NCI-H460 (cell line): ENCODE measurements at places on chromosomes 5 and 9. TPM values are rescaled to one million over a fixed set of nuclear protein-coding genes. Genes with fewer than 3 reads are reported as not detected.

SHISAL2B gene
- not detected in 2 replicates for total RNA-seq

LOX gene
- 0.29 and 0.30 TPM in 2 replicates for total RNA-seq

GALNT12 gene
- 8.6 and 8.8 TPM in 2 replicates for total RNA-seq

ADAMTSL1 gene
- total RNA-seq: 0.14 and 0.40 TPM in 2 replicates

NMRK1 gene
- total RNA-seq: 19.5 and 23.3 TPM in 2 replicates

SNCB gene
- 0.10 TPM in 1 of 2 replicates, not detected in the other for total RNA-seq

C9orf153 gene
- 0.14 and 0.40 TPM in 2 replicates for total RNA-seq

ZNF618 gene
- 2.4 and 2.9 TPM in 2 replicates for total RNA-seq

BTNL3 gene
- total RNA-seq: not detected in 2 replicates

TAL2 gene
- total RNA-seq: not detected in 2 replicates

FAM151B gene
- total RNA-seq: 2.3 TPM in 2 replicates

ALDH1A1 gene
- total RNA-seq: 155 and 158 TPM in 2 replicates

FLT4 gene
- 4.1 and 6.0 TPM in 2 replicates for total RNA-seq

TMC1 gene
- not detected in 2 replicates for total RNA-seq

ZDHHC11B gene
- total RNA-seq: 0.26 and 0.42 TPM in 2 replicates

CTXN3 gene
- total RNA-seq: not detected in 2 replicates

TIMD4 gene
- not detected in 2 replicates for total RNA-seq

PPP2R2B gene
- not detected in 2 replicates for total RNA-seq

MAP3K1 gene
- 5.1 and 5.6 TPM in 2 replicates for total RNA-seq

POLR1E gene
- 37.1 and 38.7 TPM in 2 replicates for total RNA-seq

GABRA6 gene
- total RNA-seq: not detected in 2 replicates

MACROH2A1 gene
- total RNA-seq: 170 and 177 TPM in 2 replicates

HNRNPK gene
- 840 and 845 TPM in 2 replicates for total RNA-seq

OR13C4 gene
- not detected in 2 replicates for total RNA-seq

CACNA1B gene
- not detected in 2 replicates for total RNA-seq

ARL14EPL gene
- not detected in 2 replicates for total RNA-seq

ZER1 gene
- total RNA-seq: 12.5 and 12.6 TPM in 2 replicates

FOXD1 gene
- total RNA-seq: 15.6 and 16.6 TPM in 2 replicates

TMOD1 gene
- total RNA-seq: 1.9 and 2.2 TPM in 2 replicates

HTR1A gene
- not detected in 2 replicates for total RNA-seq

C1QTNF2 gene
- not detected in 2 replicates for total RNA-seq

CAMSAP1 gene
- 21.0 and 24.2 TPM in 2 replicates for total RNA-seq

RANBP17 gene
- total RNA-seq: 11.7 and 11.9 TPM in 2 replicates

ST6GALNAC4 gene
- 33.3 and 36.2 TPM in 2 replicates for total RNA-seq

CYLC2 gene
- total RNA-seq: not detected in 2 replicates

WNT8A gene
- total RNA-seq: not detected in 2 replicates

CYFIP2 gene
- total RNA-seq: 45.3 and 49.9 TPM in 2 replicates

ADGRV1 gene
- 1.8 TPM in 2 replicates for total RNA-seq

ZNF189 gene
- 14.1 and 17.6 TPM in 2 replicates for total RNA-seq

SLC34A3 gene
- total RNA-seq: not detected in 2 replicates

IFNK gene
- total RNA-seq: not detected in 2 replicates

GFRA3 gene
- 0.05 TPM in 1 of 2 replicates, not detected in the other for total RNA-seq

IL4 gene
- not detected in 2 replicates for total RNA-seq

PCDHB14 gene
- 2.7 and 2.8 TPM in 2 replicates for total RNA-seq

SPINK13 gene
- total RNA-seq: 1.3 and 2.8 TPM in 2 replicates

GAS1 gene
- 5.0 and 5.4 TPM in 2 replicates for total RNA-seq

CDKN2B gene
- not detected in 2 replicates for total RNA-seq

CER1 gene
- not detected in 2 replicates for total RNA-seq

GARIN3 gene
- not detected in 2 replicates for total RNA-seq

SYK gene
- 0.02 TPM in 1 of 2 replicates, not detected in the other for total RNA-seq

RNF208 gene
- 0.37 and 0.40 TPM in 2 replicates for total RNA-seq

SV2C gene
- not detected in 2 replicates for total RNA-seq

PCDHA6 gene
- not detected in 2 replicates for total RNA-seq

KIF12 gene
- total RNA-seq: not detected in 2 replicates

ACOT12 gene
- not detected in 2 replicates for total RNA-seq

ZNF367 gene
- 6.2 and 7.4 TPM in 2 replicates for total RNA-seq

PDCD1LG2 gene
- 7.0 and 9.8 TPM in 2 replicates for total RNA-seq

EIF4E1B gene
- not detected in 2 replicates for total RNA-seq

SLC25A2 gene
- total RNA-seq: not detected in 2 replicates
